ENCODE measurements at places on chromosomes 7 and 10.

GRCh38 chr7:154577141-154577873 lies 425.6 kb downstream of the PAXIP1 start:
- no peak for DNase-seq
- H3K36me3 ChIP-seq = no peaks in the 10 kb centered on the region
- H3K4me3 ChIP-seq = no peak overlapping the region
- no peaks in the 10 kb centered on the region for H3K4me1 ChIP-seq

DNA sequence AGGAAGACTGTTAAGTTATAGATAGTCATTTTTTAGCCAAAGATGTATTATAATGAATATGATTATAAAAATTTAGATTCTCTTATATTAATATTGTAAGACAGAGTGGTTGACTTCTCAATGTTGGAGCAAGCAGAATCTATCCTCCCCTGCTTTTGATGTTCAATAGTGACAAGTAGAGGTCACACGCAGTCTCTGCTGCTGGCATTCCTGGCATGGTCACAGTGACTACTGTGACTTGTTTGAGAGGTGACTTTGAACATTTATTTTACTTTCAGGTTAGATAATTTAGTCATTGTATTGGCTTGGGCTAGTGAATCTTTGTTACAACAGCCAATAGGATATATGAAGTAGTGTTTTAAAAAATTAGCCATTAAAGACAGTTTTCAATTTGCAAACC lies 13.7 kb upstream of the CD36 start:
- H3K27ac ChIP-seq = no peak overlapping the region
- no peaks in the 10 kb centered on the region for H3K36me3 ChIP-seq
- no peaks in the 10 kb centered on the region for H3K4me1 ChIP-seq
- no peaks in the 10 kb centered on the region for H3K27me3 ChIP-seq
- H3K4me3 ChIP-seq = no peak overlapping the region

GRCh38 chr10:103580430-103580829 lies 86.9 kb downstream of the NEURL1 start:
- DNase-seq = no peak
- no peak overlapping the region for H3K27ac ChIP-seq
- H3K36me3 ChIP-seq = no peaks in the 10 kb centered on the region
- H3K4me1 ChIP-seq = no peaks in the 10 kb centered on the region

GRCh38 chr7:157139810-157140510 lies 1.2 kb downstream of the UBE3C start:
- H3K36me3 ChIP-seq = peaks cover 7% of the 10 kb centered on the region
- H3K27me3 ChIP-seq = no peaks in the 10 kb centered on the region
- DNase-seq = no peak
- no peak overlapping the region for H3K27ac ChIP-seq
- peaks cover 6% of the 10 kb centered on the region for H3K4me1 ChIP-seq

- H3K36me3 ChIP-seq = no peaks in the 10 kb centered on the region
- no peak overlapping the region for H3K27ac ChIP-seq
- no peak for DNase-seq
- H3K4me1 ChIP-seq = no peaks in the 10 kb centered on the region
- no peaks in the 10 kb centered on the region for H3K27me3 ChIP-seq
- H3K4me3 ChIP-seq = no peak overlapping the region
Measured at GRCh38 chr7:132393789-132394261, 182.4 kb downstream of the PLXNA4 start.

DNA sequence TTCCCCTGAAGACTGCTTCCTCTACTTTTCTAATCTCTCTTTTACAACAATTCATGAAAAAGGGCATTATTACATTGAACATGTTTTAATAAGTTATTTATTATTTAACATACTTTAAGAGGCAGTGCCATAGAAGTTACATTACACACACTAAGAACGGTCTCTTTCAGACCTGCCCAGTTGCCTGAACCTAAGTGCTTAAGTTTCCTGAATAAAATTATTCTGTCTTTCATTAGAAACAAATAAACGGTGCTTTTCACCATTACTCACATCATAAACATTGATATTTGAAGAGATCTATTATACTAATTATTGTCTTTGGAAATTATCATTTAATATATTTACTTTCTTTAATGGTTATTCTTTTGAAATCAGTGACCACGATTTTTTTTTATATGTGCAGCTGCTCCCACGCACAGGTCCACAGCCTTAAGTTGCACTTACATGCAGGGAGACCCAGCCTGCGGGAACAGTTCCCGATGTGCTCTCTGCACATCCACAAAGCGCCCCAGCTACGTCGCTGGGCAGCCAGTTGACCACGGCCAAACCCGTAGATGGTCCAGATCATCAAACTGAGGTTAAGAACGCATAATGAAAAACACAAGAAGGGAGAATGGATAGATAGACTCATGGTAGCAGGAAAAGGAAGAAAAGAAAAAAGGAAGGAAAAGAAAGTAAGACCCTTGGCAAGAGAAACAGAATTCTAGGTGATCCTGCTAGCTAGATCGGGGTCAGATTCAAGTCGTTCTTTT lies 437.0 kb upstream of the MGMT start:
- H3K4me3 ChIP-seq = no peak overlapping the region
- H3K27ac ChIP-seq = no peak overlapping the region
- no peaks in the 10 kb centered on the region for H3K4me1 ChIP-seq

DNA sequence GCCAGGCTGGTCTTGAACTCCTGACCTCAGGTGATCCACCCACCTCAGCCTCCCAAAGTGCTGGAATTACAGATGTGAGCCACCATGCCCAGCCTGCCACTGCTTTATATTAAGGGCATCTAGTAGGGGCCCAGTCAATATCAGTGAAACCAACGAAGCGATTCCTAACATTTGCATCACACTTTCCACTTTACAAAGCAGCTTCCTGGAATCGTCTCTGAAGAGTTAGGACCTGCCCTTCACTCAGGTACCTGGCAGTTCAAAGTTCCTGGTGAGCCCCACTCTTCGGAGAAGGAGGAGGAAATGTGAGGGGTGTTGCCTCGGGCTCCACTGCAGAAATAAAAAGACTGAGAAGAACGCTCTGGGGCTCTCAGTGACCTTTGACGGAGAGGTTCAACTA lies 31.1 kb upstream of the EZH2 start:
- no peak for DNase-seq
- no peaks in the 10 kb centered on the region for H3K4me1 ChIP-seq
- H3K36me3 ChIP-seq = no peaks in the 10 kb centered on the region
- no peaks in the 10 kb centered on the region for H3K27me3 ChIP-seq
- H3K4me3 ChIP-seq = no peak overlapping the region

GRCh38 chr10:86936661-86937501 lies 20.5 kb downstream of the MMRN2 start:
- no peaks in the 10 kb centered on the region for H3K27me3 ChIP-seq
- no peaks in the 10 kb centered on the region for H3K4me1 ChIP-seq
- no peak for DNase-seq
- H3K36me3 ChIP-seq = no peaks in the 10 kb centered on the region

GRCh38 chr7:29917641-29918040 lies 72.0 kb downstream of the SCRN1 start:
- H3K4me1 ChIP-seq = no peaks in the 10 kb centered on the region
- peaks cover 3% of the 10 kb centered on the region for H3K36me3 ChIP-seq
- H3K27ac ChIP-seq = no peak overlapping the region
- no peaks in the 10 kb centered on the region for H3K27me3 ChIP-seq
- DNase-seq = no peak

GRCh38 chr7:20227291-20227795 lies 10.2 kb upstream of the MACC1 start:
- no peak overlapping the region for H3K4me3 ChIP-seq
- no peaks in the 10 kb centered on the region for H3K27me3 ChIP-seq
- H3K36me3 ChIP-seq = no peaks in the 10 kb centered on the region
- no peaks in the 10 kb centered on the region for H3K4me1 ChIP-seq
- no peak for DNase-seq

- H3K36me3 ChIP-seq = no peaks in the 10 kb centered on the region
- H3K27ac ChIP-seq = no peak overlapping the region
- DNase-seq = no peak
- no peaks in the 10 kb centered on the region for H3K27me3 ChIP-seq
- H3K4me3 ChIP-seq = no peak overlapping the region
Measured at GRCh38 chr10:132351611-132352010, 19.6 kb downstream of the LRRC27 start.

DNA sequence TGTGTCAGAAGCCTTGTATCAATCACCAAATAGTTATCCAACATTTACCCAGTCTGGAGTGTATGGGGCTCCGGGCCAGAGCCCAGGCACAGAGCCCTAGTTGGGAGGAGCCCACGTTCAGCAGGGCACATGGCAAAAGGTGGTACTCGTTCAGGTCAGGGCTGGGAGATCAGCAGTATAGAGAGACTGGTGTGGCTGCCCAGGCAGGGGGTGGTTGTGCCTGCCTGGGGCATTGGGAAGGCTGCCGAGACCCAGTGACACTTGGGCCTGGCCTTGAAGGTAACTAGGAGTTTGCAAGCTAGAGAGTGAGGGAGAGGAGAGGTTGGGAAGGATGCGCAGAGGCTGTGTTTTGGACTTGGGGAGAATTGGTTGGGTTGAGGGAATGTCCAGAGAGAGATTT lies 48.9 kb upstream of the IGFBP3 start:
- H3K36me3 ChIP-seq = no peaks in the 10 kb centered on the region
- H3K4me1 ChIP-seq = no peaks in the 10 kb centered on the region
- H3K4me3 ChIP-seq = no peak overlapping the region
- H3K27me3 ChIP-seq = no peaks in the 10 kb centered on the region

DNA sequence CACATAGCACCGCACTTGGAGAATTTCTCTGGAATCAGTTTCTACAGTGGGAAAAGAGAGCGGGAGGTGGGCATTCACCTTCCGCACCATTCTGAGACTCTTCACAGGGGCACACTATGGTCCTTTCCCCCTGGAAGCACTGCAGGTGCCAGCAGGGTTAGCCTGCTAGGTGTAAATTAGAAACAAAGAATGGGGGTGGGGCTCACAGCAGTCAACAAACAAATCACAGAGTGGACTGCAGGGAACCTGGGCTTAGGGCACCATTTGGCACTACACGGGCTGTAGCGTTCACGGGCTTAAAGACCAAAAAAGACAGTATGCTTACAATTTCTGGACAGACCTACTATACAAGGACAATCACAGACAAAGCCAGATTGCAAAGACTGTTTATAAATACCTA lies 8.0 kb upstream of the PKD1L1 start:
- H3K27ac ChIP-seq = no peak overlapping the region
- H3K4me1 ChIP-seq = peaks cover 2% of the 10 kb centered on the region
- peak; percentile 45 for DNase-seq
- H3K27me3 ChIP-seq = no peaks in the 10 kb centered on the region
- no peak overlapping the region for H3K4me3 ChIP-seq

DNA sequence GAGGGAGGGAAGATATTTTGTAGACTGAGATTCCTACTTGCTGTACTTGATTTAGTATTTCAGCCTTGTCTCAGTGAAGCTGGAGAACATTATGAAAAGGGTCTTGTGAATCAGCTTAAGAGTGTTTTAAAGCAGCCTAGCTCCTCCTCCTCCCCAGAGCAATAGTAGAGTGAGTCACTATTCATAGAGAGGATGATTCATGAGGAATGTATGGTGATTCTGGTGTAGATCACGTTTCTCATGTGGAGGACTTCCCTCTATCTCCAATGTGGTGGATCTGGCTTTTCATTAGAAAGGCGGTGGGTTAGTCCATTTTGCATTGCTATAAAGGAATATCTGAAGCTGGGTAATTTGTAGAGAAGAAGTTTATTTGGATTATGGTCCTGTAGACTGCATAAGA lies 340.1 kb upstream of the CHRM2 start:
- H3K4me1 ChIP-seq = no peaks in the 10 kb centered on the region
- H3K27ac ChIP-seq = no peak overlapping the region
- peak; percentile 48 for DNase-seq

GRCh38 chr7:30559611-30560010 lies 35.1 kb upstream of the GARS1 start:
- no peaks in the 10 kb centered on the region for H3K27me3 ChIP-seq
- no peak overlapping the region for H3K27ac ChIP-seq
- no peak overlapping the region for H3K4me3 ChIP-seq
- DNase-seq = peak; percentile 80
- H3K4me1 ChIP-seq = no peaks in the 10 kb centered on the region
- H3K36me3 ChIP-seq = no peaks in the 10 kb centered on the region

DNA sequence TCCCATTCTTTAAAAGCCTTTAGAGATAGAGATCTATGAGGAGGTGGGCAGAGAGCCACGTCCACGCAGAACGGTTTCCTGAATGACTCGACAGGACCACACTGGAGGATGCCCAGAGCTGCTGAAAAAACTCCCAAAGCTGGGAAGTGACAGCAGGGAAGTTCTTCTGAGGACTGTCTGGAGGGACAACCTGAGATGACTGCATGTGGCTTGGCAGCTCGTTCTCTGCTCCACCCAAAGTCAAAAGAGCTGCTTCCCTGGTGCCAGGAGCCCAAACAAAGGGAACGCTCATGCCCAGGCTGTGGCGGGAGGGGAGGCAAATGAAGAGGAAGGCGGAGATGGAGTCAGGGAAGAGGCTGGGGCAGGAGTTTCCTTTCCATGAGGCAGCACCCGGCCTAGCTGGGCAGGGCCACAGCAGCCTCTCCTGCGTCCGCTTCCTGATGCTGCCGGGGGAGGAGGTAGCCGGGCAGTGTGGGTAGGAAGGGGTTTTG lies 95.4 kb downstream of the CCDC3 start:
- H3K36me3 ChIP-seq = no peaks in the 10 kb centered on the region
- H3K4me1 ChIP-seq = no peaks in the 10 kb centered on the region
- H3K27ac ChIP-seq = no peak overlapping the region

DNA sequence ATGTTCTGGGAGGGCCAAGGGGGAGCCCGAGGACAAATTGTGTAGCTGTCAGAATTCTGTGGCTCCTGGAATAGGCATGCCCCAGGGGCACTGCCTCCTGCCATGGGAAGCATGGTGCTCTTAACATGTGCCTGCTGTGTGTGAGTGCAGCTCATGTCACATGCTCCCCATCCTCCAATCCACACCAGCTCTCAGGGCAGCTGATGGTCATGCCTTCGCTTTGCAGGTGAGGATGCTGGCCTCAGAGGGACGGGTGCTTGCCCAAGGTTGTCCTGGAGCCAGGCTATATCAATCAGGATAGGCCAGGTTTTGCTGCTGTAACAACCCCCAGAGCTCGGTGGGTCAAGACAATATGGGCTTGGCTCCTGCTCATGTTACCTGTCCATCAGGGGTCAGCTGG lies 303.4 kb downstream of the RPS24 start:
- H3K36me3 ChIP-seq = no peaks in the 10 kb centered on the region
- no peak overlapping the region for H3K4me3 ChIP-seq
- no peak for DNase-seq
- no peaks in the 10 kb centered on the region for H3K4me1 ChIP-seq
- H3K27ac ChIP-seq = no peak overlapping the region
- H3K27me3 ChIP-seq = no peaks in the 10 kb centered on the region

DNA sequence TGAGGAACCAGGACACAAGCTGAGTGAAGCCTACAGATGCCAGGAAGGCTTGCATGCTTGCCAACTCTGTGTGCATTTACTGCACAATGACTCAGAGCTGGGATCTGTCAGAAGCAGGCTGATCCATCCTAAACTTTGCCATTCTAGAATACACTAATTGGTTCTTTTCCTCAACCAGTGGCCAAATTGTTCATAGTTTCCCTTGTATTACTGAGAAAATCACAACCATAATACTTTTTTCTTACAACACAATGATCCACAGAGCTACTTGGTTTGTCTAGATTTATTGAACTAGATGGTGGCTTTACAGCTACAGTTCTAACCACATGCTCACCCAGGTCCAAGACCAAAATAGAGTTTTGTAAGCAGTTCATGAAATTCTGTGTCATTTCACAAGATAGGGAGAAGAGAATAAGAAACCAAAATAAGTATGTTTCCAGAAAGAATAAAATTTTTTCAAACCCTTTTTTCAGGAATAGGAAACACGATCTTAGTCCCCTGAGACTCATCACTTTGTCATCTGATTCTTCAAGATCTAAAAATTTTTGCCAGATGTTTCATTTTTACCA lies 21.0 kb upstream of the LRRC17 start:
- H3K4me3 ChIP-seq = no peak overlapping the region
- DNase-seq = no peak
- H3K4me1 ChIP-seq = no peaks in the 10 kb centered on the region
- no peaks in the 10 kb centered on the region for H3K36me3 ChIP-seq
- H3K27me3 ChIP-seq = no peaks in the 10 kb centered on the region

GRCh38 chr7:131057015-131057793 lies 270.5 kb upstream of the MKLN1 start:
- no peak overlapping the region for H3K27ac ChIP-seq

Measured in mesendoderm (in vitro differentiated cells).